ENCODE measurements at places on chromosomes 3 and 15.

- no peak for DNase-seq
These were observed 473.6 kb upstream of the PROK2 start for GRCh38 chr3:72258361-72259141.

DNA sequence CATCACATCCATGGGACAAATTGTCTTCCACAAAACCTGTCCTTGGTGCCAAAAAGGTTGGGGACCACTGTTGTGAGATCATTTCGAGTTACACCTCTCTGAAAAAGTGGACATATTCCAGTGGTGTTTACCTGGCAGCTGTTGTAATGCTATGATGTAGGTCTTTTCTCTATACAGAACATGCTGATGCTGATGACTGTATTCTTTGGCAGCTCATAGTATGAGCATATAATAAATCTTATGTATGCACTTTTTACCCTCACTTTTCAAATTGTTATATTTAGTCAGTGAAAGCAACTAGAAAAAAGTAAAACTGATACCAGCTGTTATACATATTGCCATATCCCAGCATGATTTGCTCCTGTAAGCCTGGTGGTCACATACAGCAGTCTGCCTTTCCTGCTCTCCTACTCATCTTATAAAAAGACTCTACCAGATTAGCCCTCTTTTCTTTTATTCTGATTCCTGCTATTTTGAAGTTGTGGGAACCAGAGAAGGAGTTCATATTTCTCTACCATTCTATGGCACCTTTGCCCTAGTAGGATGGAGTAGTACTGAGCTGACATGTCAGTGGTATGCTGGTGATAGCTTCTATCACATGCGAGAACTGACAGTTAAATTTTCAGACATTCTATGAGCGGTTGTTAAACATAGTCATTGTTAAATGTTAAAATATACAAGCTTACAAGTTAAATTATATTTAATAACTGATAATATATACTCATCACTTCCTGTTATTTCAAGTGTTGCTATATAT, 128.7 kb downstream of the FNDC3B start:
- no peak for DNase-seq

DNA sequence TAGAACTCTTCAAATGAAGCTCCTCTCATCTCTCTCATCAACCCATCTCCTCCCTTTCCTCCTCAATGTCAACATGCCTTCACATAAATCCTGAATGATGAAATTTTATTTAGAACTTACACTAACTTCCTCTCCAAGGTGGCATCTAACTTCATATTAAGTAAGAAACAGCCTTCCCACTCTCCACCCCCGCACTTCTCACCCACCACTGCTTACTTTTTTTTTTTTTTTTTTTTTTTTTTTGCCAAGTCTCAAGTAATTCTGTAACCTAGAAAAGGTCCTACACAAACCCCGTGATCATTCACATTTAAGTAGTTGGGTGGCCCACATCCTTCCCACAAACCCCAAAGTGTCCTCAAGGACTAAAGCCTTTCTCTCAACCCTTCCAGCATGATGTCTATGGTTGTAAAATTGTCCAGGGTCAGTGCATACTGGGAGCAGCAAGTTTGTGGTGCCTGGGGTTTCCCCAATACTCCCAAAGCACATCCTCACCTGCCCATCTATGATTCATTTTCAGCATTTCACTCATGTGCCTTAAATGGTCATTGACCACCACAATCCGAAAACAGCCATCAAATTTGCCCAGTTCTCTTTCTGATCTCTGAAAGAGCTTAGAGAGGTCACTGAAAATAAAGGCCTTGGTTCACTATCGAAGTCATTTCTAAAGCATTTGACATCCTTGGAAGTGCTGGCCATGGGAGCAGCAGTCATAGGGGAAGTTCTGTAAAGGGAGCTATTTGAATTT, 47.2 kb downstream of the CD86 start:
- DNase-seq = no peak

GRCh38 chr3:183563536-183563874, 8.0 kb upstream of the KLHL6 start:
- no peak for DNase-seq

GRCh38 chr3:125151916-125152315, 60.6 kb downstream of the SLC12A8 start:
- no peak for DNase-seq

- DNase-seq = no peak
These were observed 14.4 kb downstream of the TMPRSS7 start for GRCh38 chr3:112048911-112049310.

- no peak for DNase-seq
These were observed 179.9 kb upstream of the NR2E3 start for GRCh38 chr15:71630475-71630809.

- no peak for DNase-seq
These were observed 55.1 kb downstream of the EXOG start for GRCh38 chr3:38551026-38551832.

- DNase-seq = no peak
These were observed 110.9 kb downstream of the IQSEC1 start for GRCh38 chr3:12962292-12962691.

- DNase-seq = no peak
These were observed 56.8 kb upstream of the NEK10 start for GRCh38 chr3:27425896-27426565.

- no peak for DNase-seq
These were observed 18.6 kb upstream of the SENP7 start for GRCh38 chr3:101531473-101532086.

DNA sequence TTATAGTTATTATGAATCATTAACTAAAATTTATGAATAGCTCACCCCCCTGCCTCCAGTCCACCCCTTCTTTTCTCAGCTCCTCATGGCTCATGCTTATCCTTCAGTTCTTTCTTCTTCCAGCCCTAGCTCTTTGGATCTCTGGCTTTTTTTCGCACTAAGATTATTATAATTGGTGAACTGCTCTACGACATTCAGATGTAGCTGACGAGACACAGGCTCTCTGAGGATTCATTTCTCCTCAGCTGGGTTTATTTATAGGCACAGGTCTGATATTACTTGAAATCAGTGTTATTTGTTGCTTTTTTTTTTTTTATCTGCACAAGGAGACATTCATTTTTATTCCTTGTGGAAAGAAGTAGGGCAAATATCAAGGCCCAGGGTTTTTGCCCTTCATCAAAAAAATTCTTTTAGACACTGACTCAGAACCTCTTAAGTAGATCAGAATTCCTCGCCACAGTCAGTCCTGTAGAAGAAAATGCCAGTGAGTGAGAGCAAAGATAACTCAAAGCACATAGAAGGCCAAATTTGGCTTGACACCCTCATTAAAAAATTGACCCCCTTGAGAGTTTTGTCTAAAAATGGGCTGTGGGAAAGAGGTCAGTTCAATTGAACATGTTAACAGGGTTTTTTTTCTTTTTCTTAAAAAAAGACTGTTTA, 106.6 kb downstream of the MYH15 start:
- DNase-seq = no peak

GRCh38 chr3:73499787-73500186, 125.0 kb downstream of the PDZRN3 start:
- no peak for DNase-seq

DNA sequence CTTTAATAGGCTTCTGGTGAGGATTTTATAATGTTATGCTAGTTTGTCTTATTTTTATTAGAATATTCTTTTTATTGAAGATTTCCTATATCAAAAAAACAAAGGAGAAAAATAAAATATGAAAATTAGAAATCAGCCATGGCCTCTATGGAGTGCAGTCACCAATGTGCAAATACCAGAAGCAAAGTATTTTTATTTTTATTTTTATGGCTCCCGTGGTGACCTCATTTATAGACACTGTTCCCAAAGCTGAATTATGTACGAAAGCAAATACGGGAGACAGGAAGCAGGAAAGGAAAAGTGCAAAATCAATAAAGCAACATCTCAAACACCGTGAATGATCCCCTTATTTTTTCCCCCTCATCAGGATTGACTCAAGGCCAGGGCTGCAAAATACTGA, 35.1 kb downstream of the DAZL start:
- no peak for DNase-seq

GRCh38 chr3:194001-194400, 2.6 kb upstream of the CHL1 start:
- DNase-seq = no peak

DNA sequence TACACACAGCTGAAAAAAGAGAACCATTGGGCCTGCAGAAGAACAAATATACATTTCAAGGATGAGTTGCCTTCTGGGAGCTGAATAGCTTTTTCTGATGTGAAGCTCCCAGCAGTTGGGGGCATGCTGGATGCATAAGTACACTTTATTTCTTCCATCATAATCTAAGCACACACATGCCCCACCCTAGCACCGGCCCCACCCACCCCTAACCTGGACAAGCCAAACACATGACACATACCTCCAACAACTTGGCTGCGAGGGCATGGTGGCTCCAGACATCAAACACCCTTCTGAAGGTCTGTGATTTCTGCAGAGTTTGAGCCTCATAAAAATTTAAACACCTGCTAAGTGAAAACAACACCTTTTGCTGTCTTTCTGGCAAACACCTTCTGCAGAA, 307.2 kb upstream of the TRIM42 start:
- no peak for DNase-seq

DNA sequence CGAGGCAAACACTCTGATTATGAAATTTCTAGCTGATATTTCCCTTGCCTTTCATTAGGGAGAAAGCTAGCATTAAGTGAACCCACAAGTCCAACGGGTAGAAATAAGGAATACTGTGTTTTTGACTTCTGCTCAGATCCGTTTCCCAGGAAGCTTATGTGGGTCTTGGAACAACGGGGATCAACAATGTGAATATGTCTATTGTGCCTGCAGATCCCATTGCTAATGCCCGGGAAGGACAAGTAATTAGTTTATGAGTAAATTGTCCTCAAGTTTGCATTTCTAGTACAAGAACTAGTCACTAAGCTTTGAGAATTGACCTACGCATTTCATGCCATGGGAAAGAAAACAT, 236.4 kb downstream of the UACA start:
- no peak for DNase-seq

DNA sequence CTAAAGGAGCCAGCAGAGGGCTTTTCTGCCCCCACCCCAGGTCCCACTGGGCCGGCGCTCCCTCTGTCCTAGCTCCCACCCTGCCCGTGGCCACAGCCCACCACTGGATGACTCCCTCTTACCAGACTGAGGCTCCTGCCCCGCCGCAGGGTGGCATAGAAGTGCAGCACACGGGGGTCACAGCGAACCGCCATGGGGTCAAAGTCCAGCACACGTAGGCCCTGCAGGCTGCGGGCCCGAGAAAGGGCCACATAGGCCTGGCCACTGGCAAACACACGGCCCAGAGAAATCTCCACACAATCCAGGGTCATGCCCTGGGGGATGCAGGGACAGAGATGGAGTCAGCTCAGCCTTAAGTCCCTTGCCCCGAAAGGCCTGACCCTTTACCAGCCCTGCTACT, 9.0 kb downstream of the PIF1 start:
- no peak for DNase-seq

- DNase-seq = no peak
These were observed 319.4 kb downstream of the NEK10 start for GRCh38 chr3:27049792-27050191.

- DNase-seq = no peak
These were observed 41.2 kb downstream of the OIP5 start for GRCh38 chr15:41291065-41291631.

DNA sequence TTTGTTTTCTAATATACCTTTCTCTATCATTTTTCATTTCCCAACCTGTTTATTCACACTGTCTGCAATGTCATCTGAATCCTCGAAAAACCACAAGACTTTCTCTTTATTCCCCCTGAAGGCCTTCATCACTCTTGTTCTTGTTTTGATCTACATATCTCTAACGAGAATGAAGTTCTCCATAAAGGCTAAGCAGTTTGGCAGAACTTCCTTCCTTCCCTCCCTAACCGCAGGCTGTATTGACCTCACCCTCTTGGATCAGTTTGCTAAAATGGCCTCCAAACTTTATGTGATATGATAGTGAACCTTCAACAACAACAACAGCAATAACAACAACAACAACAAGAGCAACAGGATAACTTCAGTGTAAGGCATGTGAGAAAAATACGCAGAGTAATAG, 392.8 kb downstream of the TIGIT start:
- DNase-seq = no peak

- no peak for DNase-seq
These were observed 225.9 kb upstream of the C2CD4B start for GRCh38 chr15:62390791-62391640.

- no peak for DNase-seq
These were observed 13.5 kb downstream of the TMC3 start for GRCh38 chr15:81360491-81360890.

- DNase-seq = no peak
These were observed 72.2 kb downstream of the DZIP3 start for GRCh38 chr3:108661699-108662098.

DNA sequence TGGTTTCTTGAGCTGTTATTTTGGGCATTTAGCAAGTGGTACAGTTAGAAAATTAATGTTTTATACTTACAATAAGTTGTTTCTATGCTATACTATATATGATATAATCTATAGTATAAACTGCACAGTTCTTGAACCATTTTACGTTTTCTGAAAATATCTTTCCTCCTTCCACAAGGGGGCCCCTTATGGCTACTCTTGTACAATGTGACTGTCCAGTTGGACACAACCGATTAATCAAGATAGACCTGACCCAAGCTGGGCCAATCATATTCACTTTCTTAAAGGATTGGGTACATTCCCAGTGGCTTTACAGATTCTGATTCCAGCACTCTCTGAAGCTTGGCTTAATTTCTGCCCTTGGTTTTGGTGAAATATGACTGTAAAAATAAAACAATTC, 953.4 kb downstream of the AGBL1 start:
- no peak for DNase-seq

DNA sequence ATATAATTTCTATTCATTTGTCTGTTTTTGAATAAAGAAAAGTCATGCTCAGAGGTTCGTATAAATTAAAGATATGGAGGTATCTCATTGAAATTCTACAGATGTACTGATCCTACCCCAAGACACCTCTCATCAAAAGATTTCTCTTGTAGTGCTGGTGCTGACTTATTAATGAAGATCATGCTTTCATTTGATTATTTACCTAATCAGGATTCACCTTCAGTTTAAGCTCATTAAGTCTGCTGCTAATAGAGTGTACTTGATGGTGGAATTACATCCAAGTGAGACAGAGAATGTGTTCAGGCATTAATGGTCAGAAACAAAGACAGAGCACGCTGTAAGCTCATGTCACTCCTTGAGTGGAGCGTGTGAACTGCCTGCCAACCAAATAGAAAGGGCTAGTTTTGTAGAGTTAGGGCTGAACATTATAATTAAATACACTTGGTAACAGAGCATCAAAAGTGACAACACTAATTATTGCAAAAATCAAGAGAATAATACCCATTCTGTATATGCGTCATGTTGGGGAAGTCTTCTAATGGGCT, 45.5 kb downstream of the KBTBD12 start:
- no peak for DNase-seq

DNA sequence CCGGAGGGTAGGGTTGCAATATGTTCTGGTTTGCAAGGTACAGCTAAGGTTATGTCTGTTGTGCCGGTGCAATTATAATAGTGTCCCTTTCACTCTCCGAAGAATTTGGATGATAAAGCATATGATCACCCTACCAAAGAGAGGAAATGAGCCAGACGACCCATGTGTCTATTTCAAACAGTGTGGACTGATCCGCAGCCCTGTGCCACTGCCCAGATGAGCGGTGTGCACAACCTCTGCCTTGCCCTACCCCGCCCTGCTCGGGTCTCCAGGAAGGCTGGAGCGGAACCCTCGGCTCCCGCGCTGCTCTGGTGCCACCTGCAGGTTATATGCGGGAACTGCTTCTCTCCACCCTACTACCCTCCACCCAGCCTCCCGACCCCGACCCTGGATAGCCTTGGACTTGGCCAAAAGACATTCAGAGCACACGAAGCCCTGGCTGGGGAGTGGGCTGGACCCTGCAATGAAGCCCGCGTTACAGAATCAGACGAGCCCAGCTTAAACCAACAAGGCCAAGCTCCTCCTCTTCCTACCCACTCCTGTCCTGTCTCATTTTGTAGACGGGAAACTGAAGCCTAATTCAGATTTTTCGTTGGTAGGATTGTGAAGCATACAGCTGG, 68.4 kb upstream of the CHRNB4 start:
- peak; percentile 24 for DNase-seq

All from activated CD8-positive, alpha-beta memory T cell treated with anti-CD3 and anti-CD28 coated beads for 4 hours (primary cell).